T-helper 17 cell (primary cell): ENCODE measurements at places on chromosomes 6 and 20. TPM values are rescaled to one million over a fixed set of nuclear protein-coding genes. Genes with fewer than 3 reads are reported as not detected.

The ABRACL gene
- 46.0 TPM for total RNA-seq

The FAM83B gene
- not detected for total RNA-seq

The VSTM2L gene
- total RNA-seq, result not detected

The RAB32 gene
- 22.5 TPM for total RNA-seq

DNA sequence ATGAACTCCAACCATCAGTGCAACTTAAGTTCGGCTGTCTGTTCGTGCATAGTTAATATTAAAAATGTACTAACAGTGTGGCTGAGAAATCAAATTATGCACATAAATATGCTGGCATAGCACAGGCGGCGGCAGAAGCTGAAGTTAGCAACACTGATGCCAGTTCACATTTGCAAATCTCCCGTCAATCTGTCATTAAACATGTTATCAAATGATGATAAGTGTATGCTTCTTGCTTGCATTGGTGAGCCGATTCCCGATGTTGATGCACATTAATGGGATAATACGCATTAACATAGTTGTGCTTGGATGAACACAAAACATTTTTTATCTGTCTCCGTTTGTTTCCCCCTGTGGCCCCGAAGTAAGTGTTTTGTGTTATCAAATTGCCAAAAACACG, 309.4 kb downstream of the ZNF217 start:
- peaks cover 2% of the 10 kb centered on the region for H3K4me1 ChIP-seq
- no peak overlapping the region for H3K4me3 ChIP-seq
- H3K27me3 ChIP-seq, result no peaks in the 10 kb centered on the region
- H3K36me3 ChIP-seq, result no peaks in the 10 kb centered on the region
- no peak overlapping the region for H3K27ac ChIP-seq
- DNase-seq, result no peak

- DNase-seq, result no peak
- no peaks in the 10 kb centered on the region for H3K4me1 ChIP-seq
- H3K27me3 ChIP-seq, result peaks cover 21% of the 10 kb centered on the region
- no peak overlapping the region for H3K4me3 ChIP-seq
- H3K27ac ChIP-seq, result no peak overlapping the region
- no peaks in the 10 kb centered on the region for H3K36me3 ChIP-seq
These were observed 26.5 kb upstream of the SMOC2 start for GRCh38 chr6:168414336-168415097.

- no peak overlapping the region for H3K4me3 ChIP-seq
- peaks cover 9% of the 10 kb centered on the region for H3K36me3 ChIP-seq
- H3K4me1 ChIP-seq, result peaks cover 12% of the 10 kb centered on the region
These were observed 18.7 kb downstream of the POFUT1 start for GRCh38 chr20:32226391-32226790.

DNA sequence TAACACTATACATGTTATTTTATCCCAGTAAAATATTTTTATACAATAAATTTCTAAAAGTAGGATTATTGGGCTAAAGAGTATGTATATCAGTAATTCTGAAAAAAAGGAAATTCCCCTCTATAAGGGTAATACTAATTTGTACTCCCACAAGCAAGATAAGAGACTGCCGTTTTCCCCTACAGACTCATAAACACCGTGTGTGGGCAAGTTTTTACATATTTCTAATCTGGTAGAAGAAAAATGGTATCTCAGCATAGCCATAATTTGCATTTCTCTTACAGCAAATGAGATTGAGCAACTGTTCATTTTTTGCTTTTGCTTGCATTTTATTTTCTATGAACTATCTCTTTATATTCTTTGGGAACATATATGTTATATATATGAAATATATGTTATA, 26.0 kb upstream of the MYMX start:
- H3K27ac ChIP-seq, result no peak overlapping the region
- no peak for DNase-seq
- no peak overlapping the region for H3K4me3 ChIP-seq
- H3K36me3 ChIP-seq, result peaks cover 3% of the 10 kb centered on the region
- peaks cover 8% of the 10 kb centered on the region for H3K4me1 ChIP-seq

GRCh38 chr20:57322476-57322875, 7.1 kb upstream of the SPO11 start:
- no peak overlapping the region for H3K4me3 ChIP-seq
- peaks cover 5% of the 10 kb centered on the region for H3K36me3 ChIP-seq
- H3K4me1 ChIP-seq, result peaks cover 2% of the 10 kb centered on the region
- no peak overlapping the region for H3K27ac ChIP-seq
- H3K27me3 ChIP-seq, result peaks cover 59% of the 10 kb centered on the region

DNA sequence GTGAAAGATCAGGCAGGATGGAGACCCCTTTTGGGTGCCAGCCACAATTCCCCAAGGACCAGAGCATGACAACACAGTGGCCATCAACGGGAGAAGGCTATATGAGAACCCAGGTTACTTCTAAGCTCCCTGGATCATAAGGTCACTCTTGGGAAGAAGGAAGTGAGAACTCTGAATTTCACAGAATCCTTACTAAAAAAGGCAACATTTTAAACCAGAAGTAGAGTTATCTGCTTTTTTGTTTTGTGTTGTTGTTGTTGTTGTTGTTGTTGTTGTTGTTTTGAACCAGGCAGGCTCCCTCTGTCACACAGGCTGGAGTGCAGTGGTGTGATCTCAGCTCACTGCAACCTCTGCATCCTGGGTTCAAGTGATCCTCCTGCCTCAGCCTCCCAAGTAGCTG, 107.4 kb upstream of the TNFAIP3 start:
- H3K4me3 ChIP-seq, result no peak overlapping the region
- no peak for DNase-seq
- H3K27ac ChIP-seq, result peak overlapping the region; percentile 16
- H3K36me3 ChIP-seq, result no peaks in the 10 kb centered on the region
- H3K4me1 ChIP-seq, result peaks cover 9% of the 10 kb centered on the region

DNA sequence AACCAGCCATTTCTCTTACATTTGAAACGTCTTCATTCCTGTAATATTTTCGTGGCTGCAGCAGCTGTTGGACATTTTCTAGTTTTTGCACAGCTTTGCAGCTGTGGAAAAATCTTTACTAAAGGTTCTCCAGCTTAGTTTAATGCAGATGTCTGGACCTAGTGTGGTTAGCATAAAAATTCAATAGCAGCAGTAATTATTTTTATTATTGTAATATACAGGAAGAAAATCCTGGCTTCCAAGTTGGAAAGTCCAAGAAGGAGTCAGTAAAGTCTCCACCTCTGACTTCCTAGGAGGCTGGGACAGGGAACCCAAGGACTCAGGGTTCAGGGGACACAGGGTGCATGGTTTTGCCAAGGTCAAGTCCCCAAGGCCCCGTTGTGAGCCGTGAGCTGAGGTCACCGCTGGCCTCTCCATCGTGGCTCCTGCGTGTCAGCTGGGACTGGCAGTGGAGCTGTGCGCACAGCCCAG, 230.6 kb downstream of the FNDC1 start:
- no peak overlapping the region for H3K4me3 ChIP-seq
- no peaks in the 10 kb centered on the region for H3K4me1 ChIP-seq
- DNase-seq, result no peak
- peaks cover 30% of the 10 kb centered on the region for H3K27me3 ChIP-seq
- no peaks in the 10 kb centered on the region for H3K36me3 ChIP-seq

GRCh38 chr6:42293386-42293977, 75.8 kb upstream of the MRPS10 start:
- no peak for DNase-seq
- peaks cover 38% of the 10 kb centered on the region for H3K4me1 ChIP-seq
- no peaks in the 10 kb centered on the region for H3K27me3 ChIP-seq
- peak overlapping the region; percentile 83 for H3K27ac ChIP-seq
- peaks cover 10% of the 10 kb centered on the region for H3K36me3 ChIP-seq

- no peak for DNase-seq
- H3K4me3 ChIP-seq, result no peak overlapping the region
- peaks cover 12% of the 10 kb centered on the region for H3K4me1 ChIP-seq
- H3K36me3 ChIP-seq, result peaks cover 7% of the 10 kb centered on the region
- no peak overlapping the region for H3K27ac ChIP-seq
- H3K27me3 ChIP-seq, result no peaks in the 10 kb centered on the region
These were observed 28.5 kb downstream of the SLX4IP start for GRCh38 chr20:10463622-10464021.

GRCh38 chr20:58723628-58723984, 31.0 kb downstream of the NPEPL1 start:
- H3K4me3 ChIP-seq, result no peak overlapping the region
- peaks cover 8% of the 10 kb centered on the region for H3K36me3 ChIP-seq
- no peak for DNase-seq
- no peak overlapping the region for H3K27ac ChIP-seq
- peaks cover 3% of the 10 kb centered on the region for H3K4me1 ChIP-seq

DNA sequence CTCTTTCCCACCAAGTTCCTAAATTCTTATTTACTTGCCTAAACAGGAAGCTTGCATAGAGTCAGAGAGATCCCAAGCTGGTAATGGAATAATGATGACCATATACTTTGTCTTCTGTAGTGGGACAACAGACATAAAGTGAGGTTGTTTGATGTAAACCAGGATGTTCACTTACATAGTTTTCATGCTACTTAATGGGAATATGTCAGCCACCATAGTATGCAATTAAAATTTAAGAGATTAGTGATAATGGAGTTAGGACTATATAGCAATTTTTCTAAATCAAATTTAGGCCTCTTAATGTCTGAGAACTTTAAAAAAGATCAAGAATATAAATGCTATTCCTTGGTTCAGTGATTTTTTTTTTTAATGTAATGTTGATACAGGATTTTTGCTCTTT, 180.6 kb downstream of the BCKDHB start:
- no peak for DNase-seq
- H3K27ac ChIP-seq, result no peak overlapping the region
- no peaks in the 10 kb centered on the region for H3K4me1 ChIP-seq

GRCh38 chr20:19850198-19850533, 92.1 kb downstream of the RIN2 start:
- H3K36me3 ChIP-seq, result peaks cover 2% of the 10 kb centered on the region
- peaks cover 16% of the 10 kb centered on the region for H3K27me3 ChIP-seq
- DNase-seq, result no peak

- no peak for DNase-seq
- no peaks in the 10 kb centered on the region for H3K36me3 ChIP-seq
- no peaks in the 10 kb centered on the region for H3K27me3 ChIP-seq
- peaks cover 62% of the 10 kb centered on the region for H3K4me1 ChIP-seq
These were observed 81.4 kb downstream of the JARID2 start for GRCh38 chr6:15327271-15327670.

DNA sequence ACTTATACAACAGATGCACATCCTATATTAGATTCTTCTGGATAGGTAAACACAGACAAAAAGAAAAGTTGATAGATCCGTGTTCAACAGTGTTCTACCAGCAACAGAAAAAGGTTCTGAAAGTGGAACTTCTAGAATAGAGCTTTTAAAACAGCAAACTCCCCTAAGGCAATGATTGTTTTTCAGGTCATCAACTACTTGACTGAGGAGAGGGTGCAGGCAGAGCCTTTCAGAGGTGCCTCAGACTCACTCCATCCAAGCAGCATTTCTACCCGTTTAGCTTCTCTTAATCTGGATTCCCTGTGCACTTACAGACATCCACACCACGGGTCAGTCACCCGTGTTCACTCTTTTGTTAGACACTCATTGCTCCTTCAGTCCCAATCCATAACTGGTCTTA, 28.9 kb downstream of the FYN start:
- H3K4me1 ChIP-seq, result peaks cover 58% of the 10 kb centered on the region
- no peak overlapping the region for H3K27ac ChIP-seq
- peaks cover 2% of the 10 kb centered on the region for H3K36me3 ChIP-seq
- no peak for DNase-seq

- H3K4me1 ChIP-seq, result no peaks in the 10 kb centered on the region
- no peaks in the 10 kb centered on the region for H3K36me3 ChIP-seq
- no peak for DNase-seq
- no peak overlapping the region for H3K27ac ChIP-seq
- H3K27me3 ChIP-seq, result peaks cover 12% of the 10 kb centered on the region
- no peak overlapping the region for H3K4me3 ChIP-seq
These were observed 4.4 kb downstream of the MOCS1 start for GRCh38 chr6:39929733-39930461.

GRCh38 chr20:3686421-3686820, 4.6 kb upstream of the ADAM33 start:
- peaks cover 49% of the 10 kb centered on the region for H3K27me3 ChIP-seq
- no peak for DNase-seq
- H3K4me3 ChIP-seq, result no peak overlapping the region
